ENCODE measurements at places on chromosomes 1 and 21.

- no peak for DNase-seq
Observed at GRCh38 chr1:41607808-41608207, 123.3 kb upstream of the EDN2 start.

GRCh38 chr1:90835661-90836344, 118.7 kb upstream of the BARHL2 start:
- no peak for DNase-seq

DNA sequence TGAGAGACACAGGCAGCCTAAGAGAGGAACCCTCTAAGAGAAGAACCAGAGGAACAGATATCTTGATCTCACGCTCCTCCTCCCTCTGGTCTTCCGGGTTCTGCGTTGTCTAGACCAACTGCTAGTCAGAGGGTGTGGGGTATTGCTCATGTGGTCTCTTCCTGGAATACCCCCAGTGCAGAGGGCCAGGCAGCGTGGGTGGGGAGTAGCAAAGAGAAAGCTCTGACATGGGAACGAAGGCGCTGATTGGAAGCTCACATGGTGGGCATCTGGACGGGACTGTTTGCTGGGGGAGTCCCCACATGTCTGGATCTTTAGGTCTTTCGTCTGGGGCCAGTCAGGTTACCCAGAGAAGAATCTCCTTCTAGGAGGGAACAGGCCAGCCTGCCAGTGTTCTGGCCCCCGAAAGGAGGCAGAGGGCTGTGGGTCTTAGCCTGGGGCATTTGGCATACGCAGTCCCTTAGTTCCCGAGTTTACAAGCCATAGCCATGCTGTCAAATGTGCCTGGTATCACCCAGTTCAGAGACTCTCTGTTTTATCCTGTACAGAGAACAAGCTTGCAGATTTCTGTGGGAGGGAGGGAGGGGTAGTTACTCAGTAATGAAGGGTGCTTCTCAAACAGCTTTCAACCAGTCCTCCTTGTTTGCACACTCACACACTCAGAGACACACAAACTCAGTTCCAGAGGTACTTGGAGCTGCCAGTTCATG, 18.3 kb upstream of the IL6R start:
- no peak for DNase-seq

- DNase-seq: no peak
Observed at GRCh38 chr1:54489627-54490250, 58.3 kb upstream of the ACOT11 start.

- no peak for DNase-seq
Observed at GRCh38 chr1:202072211-202072765, 50.4 kb upstream of the GPR37L1 start.

DNA sequence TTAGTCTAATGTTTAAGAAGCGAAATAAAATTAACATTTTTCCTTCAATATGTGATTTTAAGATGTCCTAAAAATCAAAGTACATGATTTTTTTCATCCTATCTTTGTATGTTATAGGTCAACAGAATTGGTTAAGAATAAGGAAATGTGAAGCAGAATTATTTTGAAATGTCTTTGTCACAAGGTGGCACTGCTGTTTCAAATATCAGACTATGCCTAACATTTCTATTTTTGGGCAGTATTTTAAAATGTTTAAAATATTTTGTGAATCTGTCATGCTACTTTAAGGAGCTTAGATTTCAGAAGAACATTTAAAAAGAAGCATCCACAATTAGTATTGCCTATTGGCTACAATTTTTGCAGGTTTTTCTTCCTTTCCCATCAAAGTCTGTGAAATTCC, 38.7 kb downstream of the AMY1C start:
- no peak for DNase-seq

DNA sequence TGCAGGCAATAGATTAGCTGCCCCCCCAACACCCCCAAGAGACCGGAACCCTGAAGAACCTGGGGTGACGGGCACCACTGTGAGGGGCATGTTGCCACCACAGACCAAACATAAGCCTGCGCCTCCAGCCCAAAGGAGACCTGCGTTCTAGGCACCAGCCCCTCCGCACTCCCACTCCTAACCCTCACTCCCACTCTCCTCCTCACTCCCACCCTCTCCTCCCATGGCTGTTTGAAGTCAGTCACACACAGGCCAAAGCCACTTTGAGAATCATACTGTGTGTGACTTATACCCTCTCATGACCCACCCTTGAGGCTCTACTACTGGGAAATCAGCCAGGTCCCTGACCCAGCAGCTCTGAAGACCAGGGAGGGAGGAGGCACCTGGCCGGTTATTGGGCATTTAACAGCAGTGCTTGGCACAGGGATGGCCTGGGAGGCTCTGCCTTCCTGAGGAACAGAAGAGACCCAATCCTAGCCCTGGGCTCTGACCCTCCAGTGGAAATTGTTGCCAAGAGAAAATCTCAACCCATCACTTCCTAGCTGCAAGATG, 43.5 kb downstream of the FBXO2 start:
- no peak for DNase-seq

DNA sequence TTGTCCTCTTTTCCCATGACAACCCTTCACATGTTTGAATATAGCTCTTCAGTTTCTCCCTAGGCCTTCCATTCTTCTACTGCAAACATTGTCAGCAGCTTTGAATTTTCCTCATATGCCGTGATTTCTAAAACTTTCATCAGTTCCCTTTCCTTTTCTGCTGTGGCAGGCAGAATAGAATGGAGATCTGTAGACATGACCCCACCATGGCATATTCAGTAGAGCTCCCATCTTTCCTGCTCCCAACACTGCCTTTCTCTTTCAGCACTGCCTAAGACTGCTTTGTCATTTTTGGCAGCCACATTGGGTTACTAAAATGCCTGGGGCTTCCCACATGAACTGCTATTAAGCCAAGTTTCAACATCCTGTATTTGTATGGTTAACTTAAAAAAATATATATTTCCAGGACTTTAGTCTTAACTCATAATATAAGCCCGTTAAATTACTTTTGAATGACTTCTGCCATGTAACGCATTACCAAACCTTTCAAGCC, 60.9 kb downstream of the TBX19 start:
- no peak for DNase-seq

DNA sequence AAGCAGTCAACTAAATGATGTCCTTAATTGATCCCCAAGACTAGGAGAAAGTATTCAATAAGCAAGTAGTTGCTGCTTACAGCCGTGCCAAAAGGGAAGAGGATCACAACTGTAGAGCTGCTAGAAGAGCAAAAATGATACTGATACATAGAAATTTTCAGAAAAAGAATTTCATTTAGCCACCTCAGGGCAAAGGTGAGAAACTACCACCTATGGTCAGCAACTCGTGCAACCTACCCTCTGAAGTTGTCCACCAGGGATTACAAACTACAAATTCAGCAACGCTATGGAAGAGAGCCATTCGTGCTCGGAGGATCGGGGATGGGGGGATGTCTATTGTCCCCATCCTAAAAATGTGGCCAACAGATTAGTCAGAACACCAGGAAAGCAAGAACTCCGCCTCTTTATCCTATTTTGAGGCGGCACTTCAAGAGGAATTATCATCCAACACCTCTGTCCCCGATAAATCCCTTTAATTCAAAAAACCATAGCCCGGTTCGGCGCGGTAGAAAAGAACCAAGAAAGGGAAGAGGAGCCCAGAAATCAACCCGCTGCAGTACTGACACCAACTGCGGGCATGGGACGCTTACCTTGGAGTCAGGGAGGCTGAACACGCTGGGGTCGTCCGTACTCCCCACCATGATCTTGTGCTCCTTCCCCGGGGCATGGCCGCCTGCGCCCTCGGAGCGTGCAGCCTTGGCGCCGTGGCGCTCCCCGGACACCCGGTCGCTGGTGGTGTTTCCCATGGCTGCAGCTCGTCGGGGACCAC, 687 bp downstream of the PRKAB2 start:
- DNase-seq: no peak

DNA sequence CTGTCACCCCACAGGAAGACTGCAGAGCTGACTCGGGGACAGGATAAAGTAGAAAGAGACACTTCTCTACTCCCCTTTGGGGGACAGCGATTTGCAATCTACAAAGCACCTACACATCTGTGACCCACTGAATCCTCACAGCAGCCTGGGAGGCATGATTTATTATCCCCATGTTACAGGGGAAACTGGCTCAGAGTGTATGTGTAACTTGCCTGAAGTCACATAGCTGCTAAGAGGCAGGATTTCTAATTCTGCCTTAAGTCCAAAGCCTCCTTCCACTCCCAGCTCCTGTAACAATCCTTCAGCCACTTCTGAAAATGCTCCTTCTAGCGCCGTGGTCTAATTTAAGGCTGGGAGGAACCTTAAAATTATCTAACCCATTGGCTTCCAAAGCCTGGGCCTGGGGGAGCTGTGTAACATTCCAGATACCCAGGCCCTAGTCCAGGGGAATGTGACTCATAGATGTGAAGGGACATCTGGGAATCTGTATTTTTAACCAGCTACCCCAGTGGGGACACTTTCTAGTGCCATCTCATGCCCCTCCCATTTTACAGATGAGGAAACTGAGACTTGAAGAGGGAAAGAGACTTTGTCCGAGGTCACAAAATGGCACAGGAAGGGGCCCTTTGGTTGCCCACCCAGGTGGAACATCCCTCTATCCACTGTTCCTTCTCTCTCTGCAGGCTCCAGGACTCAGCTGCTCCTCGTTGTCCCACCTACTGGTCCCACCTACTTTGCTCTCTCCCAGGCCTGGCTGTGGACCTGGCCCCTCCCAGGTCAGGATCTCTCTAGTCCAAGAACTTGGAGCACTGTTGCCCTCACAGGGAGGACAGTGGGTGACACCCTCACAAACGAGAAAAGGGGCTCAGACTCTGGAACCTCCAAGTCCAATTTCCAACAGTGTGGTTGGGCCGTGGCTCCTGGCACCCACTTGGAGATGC, 48.9 kb downstream of the AHDC1 start:
- DNase-seq: no peak

DNA sequence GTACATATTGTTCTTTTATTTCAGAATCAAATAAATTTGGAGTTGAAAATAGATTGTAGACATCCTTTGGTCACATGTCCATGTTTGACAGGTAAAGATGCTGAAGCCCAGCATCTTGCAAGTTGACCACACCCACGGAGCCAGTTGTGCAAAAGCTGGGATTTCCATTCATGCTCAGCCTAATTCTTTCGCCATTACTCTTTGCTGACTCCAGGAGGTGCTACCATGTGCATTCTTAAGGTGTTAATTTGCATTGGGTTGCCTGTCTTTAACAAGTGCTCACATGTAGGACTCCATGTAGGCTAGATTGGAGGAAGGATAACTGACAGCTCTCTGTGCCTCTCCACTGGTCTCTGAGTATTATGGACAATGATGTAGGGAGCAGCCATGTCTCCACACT, 660.7 kb downstream of the LMO4 start:
- no peak for DNase-seq

GRCh38 chr1:244970236-244970743, 105.9 kb upstream of the HNRNPU start:
- peak; percentile 93 for DNase-seq

GRCh38 chr1:205210756-205211168, 740 bp downstream of the DSTYK start:
- DNase-seq: peak; percentile 19

- DNase-seq: no peak
Observed at GRCh38 chr1:22941257-22941656, 31.4 kb downstream of the LACTBL1 start.

DNA sequence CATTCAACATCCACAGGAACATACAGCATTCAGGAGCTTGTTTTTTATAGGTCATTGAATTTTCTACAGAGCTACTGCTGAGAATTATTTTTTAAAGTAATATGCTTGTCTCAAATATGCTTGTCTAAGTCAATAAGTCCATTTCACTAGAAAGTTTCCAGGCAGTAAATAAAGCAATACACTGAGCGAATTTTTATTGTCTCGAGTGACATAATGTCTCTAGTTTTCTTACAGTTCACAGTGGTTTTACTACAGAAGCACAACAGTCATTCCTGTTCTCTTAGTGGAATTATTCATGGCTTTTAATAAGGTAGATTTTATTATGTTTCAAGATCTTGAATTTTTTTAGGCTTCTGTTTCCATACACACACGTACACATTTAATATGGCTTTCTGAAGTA, 83.8 kb downstream of the HS2ST1 start:
- DNase-seq: no peak

- DNase-seq: no peak
Observed at GRCh38 chr1:31812158-31812829, 3.5 kb downstream of the SPOCD1 start.

DNA sequence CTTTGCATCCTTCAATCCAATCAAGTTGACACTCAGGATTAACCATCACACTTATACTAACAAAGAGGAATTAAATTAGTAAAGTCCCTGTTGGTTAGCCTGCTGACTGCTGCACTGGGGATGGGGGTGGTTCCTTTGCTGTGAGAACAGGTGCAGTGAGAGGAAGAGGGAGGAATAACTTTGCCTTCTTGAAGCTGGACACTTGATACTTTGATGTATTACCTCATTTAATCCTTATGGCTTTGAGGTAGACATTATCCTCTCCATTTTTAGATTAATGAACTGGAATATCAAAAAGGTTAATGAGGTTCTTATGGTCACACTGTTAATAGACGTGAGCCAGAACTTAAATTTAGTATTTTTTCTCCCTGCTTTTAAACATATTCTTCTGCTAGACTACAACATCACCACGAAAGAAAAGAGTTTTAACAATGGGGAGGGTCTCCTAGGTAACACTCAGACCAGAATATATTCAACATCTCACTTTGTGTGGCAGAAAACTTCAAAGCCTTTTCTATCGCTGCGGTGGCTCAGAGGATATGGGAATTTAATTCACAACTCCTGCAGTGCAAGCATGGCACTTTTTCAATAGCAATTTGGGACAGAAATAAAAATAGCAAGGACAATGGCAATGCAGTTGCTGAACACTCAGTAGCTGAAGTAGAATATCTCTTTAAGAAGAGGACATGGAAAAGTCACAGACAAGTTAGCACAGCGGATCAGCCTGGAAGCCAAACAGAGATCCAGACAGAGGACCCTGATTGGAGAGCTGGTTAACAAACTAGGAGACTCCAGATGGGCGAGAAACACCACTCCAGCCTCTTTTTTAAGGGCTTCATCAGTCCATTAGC, 68.8 kb upstream of the DNAH14 start:
- no peak for DNase-seq

- DNase-seq: no peak
Observed at GRCh38 chr1:167599957-167600581, 30.0 kb upstream of the RCSD1 start.

- no peak for DNase-seq
Observed at GRCh38 chr1:9657521-9658032, 6.0 kb downstream of the PIK3CD start.

DNA sequence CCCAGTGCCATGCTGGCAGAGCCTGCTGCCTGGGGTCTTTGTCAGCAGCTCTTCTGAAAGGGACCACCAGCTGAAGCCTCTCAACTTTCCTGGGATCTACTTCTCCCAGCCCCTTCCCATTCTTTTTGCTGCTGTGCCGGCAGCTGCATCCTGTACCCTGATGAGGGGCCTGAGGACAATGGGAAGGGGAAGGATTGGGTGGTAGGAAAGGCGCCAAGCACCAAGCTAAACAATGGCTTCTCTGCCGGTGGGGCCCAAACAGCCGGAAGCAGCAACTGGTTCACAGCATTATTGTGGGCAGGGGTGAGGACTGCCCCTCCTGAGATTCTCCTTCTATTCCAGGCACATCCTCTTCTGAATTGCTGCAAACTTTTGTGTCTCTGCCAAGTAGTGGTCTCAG, 5.0 kb upstream of the EFCAB14 start:
- DNase-seq: no peak

GRCh38 chr21:42010507-42011495, 641 bp upstream of the ZBTB21 start:
- DNase-seq: peak; percentile 19
